ENCODE measurements at places on chromosomes 6 and 20.

DNA sequence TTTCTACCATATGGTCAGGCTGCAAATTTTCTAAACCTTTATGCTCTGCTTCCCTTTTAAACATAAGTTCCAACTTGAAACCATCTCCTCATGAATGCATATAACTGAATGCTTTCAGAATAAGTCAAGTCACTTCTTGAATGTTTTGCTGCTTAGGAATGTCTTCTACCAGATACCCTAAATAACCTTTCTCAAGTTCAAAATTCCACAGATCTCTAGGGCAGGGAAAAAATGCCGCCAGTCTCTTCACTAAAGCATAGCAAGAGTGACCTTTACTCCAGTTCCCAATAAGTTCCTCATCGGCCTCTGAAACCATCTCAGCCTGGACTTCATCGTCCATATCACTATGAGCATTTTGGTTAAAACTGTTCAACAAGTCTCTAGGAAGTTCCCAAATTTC lies 1011.2 kb upstream of the CITED2 start:
- DNase-seq = no peak

- no peak for DNase-seq
Measured at GRCh38 chr6:80214436-80215022, 108.1 kb downstream of the BCKDHB start.

DNA sequence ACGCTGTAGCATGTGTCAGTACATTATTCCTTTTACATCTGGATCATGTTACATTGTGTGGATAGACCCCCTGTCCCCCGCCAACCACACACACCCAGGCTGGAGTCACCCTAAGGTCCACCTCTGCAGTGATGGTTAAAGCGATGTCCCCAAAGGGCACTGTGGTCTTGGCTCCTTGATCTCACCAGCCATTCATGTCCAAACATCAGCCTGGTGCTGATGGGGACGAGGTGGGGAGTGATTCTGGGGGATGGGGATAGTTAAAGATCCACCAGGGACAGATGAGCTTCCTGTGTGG lies 59.2 kb upstream of the FAM83D start:
- no peak for DNase-seq

DNA sequence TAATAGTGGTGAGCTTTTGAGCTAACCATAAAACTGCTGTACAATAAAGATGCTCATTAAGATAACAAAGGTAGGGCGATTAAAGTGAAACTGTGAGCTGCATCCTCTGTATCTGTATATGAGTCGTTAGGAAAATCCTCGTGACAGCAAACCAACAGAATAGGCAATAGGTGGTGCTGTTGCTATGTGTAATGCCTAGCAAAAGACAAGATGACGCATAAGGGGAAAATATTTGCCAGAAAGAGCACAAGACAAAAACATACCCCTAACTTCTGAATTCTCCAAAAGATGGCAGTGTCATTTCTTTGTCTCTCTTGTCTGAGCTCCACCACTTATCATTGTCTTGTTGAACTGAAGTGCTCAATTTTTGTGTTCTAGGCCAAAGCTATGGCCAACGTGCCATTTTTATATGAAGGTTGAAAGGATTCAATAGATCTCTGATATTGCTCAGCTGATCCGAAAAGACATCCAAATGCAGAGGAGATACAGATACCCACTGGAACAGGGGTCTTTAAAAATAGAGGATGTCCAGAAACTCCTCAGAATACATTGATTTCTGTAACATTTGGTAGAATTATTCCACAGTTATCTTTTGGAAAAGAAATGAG lies 56.3 kb upstream of the ANKEF1 start:
- DNase-seq = peak; percentile 75

- no peak for DNase-seq
Measured at GRCh38 chr20:8212286-8212685, 80.2 kb downstream of the PLCB1 start.

DNA sequence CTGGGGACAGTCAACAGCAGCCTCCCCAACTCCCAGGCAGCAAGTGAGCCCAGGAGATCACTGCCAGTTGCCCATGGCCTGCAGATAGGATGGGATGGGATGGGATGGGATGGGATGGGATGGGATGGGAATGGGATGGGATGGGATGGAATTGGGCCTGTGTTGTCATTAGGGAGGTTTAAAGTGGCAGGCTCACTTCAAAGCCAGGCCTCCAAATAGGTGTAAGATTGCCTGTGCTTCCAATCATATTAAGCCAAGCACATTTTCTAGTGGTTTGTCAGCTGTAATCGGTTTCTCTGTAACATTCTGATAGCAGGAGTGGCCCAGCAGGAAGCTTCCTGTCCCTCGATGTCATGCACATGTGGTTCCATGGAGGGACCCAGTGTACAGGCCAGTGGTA lies 82.7 kb upstream of the NXT1 start:
- no peak for DNase-seq

GRCh38 chr6:84618046-84618752 lies 146.2 kb downstream of the TBX18 start:
- peak; percentile 76 for DNase-seq

DNA sequence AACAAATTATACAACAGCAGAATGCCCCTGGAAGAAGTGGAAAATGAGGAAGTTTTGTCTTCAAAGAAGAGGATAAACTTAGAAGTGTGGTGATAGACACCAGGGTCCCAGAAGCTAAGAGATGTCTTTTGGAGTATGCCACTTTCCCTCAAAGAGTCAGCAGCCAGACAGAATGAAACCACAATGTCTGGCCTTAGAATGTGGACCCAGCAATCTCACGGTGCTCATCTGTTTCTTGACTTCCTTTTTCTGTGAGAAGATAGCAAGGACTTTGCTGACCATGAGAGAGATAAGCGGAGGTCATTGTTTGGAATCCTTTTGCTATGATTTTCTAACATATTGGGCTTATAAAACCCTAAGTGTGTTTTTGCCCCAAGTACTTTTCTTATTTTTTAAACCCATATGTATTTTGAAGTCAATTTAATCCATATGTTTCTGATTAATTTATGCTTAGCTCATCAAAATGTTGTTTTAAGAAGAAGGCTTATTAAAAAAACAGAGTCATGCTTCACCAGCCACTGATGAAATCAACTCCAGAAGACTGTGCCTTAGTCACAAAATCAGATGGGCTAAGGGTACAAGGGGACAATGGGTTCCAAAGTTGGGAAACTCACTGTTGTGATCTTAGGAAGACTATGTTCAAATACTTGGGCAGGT lies 451.2 kb upstream of the JAG1 start:
- DNase-seq = no peak

Measured in fibroblast of skin of left biceps (primary cell).